ENCODE measurements at places on chromosomes 7 and 10. TPM values are rescaled to one million over a fixed set of nuclear protein-coding genes. Genes with fewer than 3 reads are reported as not detected.

- DNase-seq = no peak
Observed at GRCh38 chr7:133039614-133040013, 42.3 kb downstream of the CHCHD3 start.

GRCh38 chr10:119736220-119736619, 10.4 kb downstream of the INPP5F start:
- no peak for DNase-seq

DNA sequence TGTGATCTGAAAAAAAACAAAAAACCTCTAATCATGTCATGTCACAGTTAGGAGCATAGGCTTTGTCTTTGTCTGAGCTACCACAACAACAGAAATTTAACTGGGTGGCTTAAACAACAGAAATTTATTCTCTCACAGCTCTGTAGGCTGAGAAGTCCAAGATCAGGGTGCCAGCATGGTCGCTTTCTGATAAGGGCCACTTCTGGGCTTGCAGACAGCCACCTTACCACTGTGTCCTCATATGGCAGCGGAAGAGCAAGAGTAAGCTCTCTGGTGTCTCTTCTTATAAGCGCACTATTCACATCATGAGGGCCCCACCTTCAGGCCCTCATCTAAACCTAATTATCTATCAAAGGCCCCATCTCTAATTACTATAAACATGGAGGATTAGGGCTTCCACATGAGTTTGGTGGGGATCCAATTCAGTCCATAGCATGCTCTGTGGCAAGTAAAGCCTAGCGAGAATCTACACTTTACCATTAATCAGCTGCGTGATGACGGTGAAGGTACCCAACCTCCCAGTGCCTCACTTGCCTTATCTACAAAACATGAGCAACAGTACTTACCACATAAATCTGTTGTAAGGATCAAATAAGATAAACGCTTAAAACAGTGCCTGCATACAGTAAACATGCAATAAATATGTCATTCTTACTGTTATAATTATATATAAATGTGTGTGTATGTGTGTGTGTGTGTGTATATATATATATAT, 17.3 kb downstream of the ZNF438 start:
- DNase-seq = no peak

- no peak for DNase-seq
Observed at GRCh38 chr7:99331002-99331401, 5.3 kb downstream of the ARPC1A start.

- DNase-seq = no peak
Observed at GRCh38 chr10:115951242-115951641, 321.8 kb downstream of the GFRA1 start.

DNA sequence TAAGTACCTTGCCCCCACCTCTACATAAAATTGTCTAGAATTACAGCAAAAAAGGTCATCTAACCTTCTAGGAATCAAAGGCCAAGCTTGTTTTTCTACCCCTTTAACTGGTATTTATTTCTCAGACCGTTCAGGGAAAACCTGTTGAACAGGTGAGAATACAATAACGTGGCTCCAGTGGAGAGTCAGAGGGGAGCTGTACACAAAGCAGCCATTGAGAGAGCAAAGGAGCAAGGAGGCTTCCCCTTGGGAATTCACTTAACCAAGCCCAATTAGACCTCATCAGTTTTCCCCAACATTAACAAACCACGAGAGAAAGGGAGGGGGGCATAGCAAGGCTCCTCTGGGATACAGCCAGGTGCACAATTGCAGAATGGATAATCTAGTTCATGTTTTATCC, 101.9 kb downstream of the ELMO1 start:
- no peak for DNase-seq

DNA sequence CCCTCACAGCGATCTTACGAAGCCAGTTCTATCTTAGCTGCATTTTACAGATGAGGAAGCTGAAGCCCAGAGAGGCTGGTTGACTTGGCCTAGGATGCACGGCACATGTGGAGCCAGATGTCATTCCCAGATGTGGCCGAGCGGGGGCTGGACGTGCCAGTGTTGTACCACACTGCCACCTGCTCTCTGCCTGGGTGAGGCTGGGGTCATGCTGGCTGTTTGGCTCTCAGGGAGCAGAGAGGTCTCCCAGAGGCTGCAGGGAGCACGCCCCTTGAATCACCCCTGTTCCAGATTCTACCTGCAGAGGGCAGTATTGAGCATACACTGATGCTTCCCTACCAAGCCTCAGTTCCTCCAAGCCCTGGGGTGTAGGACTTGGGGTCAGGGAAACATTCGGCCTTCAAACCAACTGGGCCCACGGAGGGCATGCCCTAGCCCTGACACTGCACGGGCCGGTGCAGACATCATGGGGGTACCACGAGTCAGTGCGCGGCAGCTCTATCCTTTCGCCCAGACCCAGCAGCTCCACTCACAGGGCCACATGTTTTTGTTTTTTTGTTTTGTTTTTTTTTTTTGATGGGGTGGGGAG, 3.8 kb upstream of the GTF2IRD1 start:
- peak; percentile 59 for DNase-seq

DNA sequence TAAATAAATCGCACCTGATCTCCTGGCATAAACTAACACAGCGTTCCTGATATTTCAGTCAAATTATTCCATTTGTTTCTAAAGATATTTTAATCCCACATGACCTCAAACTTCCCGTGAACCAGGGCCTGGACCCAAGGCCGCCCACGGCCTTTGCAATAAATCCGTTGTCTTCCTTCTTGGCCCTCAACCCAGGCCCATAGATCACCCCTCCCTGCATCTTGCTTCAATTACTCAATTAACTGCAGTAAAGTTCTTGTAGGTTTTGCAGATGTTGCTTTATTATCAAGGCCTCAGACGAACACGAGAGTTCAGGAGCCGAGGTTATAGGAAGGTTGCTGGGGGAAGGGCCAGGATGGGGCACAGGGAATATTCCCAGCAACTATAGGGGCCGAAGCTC, 249.4 kb downstream of the RAB11FIP2 start:
- no peak for DNase-seq

GRCh38 chr10:43623351-43623750, 17.1 kb downstream of the ZNF485 start:
- DNase-seq = no peak

GRCh38 chr7:37231613-37232012, 217.1 kb downstream of the ELMO1 start:
- DNase-seq = no peak

- DNase-seq = no peak
Observed at GRCh38 chr7:98930464-98930863, 52.1 kb downstream of the TRRAP start.

DNA sequence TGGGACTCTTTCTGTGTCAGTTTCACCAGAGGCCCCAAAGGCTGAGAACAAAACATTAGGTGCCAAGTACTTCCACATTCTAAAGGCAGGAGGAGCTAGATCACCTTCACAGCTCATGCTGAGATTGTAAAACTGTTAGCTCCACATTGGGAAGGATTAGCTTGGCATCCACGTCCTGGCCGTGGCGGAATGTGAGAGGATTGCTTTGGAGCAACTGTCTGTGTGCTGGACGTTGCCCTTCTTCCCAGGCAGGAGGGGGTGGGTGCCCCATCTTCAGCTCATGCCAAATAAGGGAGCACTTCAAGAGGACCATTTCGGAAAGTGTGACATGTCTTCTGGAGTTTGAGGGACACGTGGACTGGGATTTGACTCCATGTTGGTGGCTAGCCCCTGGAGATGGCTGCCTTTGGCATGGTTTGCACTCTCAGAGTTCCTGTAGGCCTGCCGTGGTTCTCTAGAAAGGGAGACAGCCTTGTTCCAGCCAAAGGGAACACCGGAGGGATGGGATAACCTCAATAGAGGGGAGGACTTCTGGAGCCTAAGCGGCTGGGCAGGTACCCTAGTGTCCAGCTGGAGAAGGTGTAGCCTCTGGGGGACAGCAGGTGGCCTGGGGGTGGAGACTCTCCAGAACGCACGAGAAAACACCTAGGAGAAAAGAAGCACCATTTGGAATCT, 19.9 kb upstream of the FMC1 start:
- no peak for DNase-seq

GRCh38 chr10:103811463-103811862, 43.9 kb downstream of the SH3PXD2A start:
- DNase-seq = no peak

DNA sequence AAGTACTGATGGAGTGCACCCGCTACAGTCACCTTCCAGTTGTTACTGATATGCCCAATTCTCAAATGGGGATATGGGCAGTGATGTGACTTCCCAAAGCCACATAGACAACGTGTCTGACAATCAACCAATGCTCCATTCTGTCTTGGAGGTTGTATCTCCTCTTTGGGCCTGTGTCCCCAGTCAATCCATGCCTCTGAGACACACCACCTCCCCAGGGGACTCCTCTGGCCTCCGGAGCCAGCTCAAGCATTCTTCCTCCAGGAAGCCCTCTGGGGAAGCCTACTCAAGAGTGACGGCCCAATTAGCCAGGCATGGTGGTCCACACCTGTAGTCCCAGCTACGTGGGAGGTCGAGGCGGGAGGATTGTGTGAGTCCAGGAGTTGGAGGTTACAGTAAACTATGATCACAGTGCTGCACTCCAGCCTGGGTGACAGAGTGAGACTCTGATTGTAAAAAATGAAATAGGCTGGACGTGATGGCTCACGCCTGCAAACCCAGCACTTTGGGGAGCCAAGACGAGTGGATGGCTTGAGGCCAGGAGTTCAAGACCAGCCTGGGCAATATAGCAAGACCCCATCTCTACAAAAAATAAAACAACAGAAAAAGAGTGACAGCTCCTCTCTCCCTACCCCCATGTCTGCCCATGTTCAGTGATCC, 99.5 kb upstream of the TNRC18 start:
- DNase-seq = no peak

DNA sequence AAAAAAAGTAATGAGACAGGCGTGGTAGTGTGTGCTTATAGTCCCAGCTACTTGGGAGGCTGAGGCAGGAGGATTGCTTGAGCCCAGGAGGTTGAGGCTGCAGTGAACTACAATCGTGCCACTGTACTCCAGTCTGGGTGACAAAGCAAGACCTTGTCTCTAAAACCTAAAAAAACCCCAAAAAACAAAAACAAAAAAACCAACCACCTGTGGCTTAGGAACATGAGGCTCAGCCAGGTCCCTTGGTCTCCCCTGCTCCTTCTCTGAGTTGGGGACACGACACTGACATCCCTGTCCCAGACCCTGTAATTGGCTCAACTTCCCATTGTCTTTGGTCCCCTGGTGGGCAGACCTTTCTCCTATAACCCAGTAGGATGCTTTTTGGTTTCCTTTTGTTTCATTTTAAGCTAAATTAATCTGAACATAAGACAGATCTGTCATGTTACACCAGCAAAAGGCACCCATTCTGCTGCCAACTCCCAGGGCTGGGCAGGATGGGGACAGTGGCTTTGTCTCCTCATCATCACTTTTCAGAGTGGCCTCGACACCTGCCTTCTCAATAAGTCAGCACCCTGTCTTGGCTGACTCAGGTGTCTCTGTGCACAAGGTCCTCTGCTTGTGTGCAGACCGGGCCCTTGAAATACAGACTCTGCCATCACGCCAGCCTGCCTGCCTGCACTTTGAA, 74.4 kb downstream of the MYL10 start:
- DNase-seq = no peak

DNA sequence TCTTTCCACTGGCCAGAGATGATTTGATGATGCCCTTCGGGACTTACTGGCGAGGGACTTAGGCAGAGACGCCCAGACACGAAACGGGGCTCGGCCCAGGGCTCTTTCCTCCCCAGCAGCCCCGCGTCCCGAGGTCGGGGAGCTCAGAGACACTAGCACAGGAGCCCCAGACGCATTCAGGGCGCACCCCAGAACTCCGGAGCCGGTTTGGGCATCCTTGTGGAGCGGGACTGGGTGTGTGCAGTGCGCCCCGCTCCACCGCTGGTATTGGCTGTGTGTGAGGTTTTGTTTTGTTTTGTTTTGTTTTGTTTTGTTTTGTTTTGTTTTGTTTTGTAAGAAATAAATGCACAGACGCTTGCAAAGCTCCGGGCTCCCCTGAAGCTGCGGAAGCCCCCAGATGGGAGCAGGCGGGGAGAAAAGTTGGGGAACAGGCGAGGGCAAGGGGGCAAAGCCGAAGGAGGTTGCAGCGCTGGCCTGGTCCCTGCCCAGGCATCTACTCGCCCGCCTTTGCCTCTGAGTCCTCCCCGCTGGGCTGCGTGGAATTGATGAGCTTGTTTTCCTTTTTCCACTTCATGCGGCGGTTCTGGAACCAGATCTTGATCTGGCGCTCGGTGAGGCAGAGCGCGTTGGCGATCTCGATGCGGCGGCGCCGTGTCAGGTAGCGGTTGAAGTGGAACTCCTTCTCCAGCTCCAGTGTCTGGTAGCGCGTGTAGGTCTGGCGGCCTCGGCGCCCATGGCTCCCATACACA, 1.9 kb upstream of the HOXA5 start:
- no peak for DNase-seq

- no peak for DNase-seq
Observed at GRCh38 chr10:122713091-122713885, 13.6 kb upstream of the C10orf120 start.

DNA sequence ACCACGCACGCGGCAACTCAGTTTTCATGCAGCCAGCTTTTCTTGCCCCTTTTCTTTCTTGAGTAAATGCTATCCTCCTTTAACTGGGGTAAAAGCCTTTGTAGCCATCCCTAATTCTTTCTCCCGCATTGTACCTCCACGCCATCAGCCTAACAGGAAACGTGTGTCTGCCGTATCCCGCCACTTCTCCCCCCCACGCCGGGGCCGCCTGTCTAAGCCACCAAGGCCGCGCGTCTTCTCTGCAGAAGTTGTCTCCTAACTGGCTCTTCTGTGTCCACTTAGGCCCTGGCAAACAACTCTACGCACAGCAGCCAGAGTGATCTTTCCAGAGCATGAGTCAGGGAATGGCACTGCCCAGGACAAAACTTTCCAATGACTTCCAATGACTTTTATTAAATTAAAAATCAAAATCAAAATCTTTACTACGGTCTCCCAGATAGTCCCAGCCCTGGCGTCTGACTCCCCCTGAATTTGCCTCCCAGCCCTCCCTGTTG, 74.6 kb downstream of the XRCC2 start:
- no peak for DNase-seq

GRCh38 chr10:84499846-84500245, 171.5 kb downstream of the CCSER2 start:
- no peak for DNase-seq

GRCh38 chr10:69428165-69428564, 11.4 kb upstream of the TACR2 start:
- DNase-seq = no peak

The SERPINE1 gene
- total RNA-seq = 0.56 TPM

The MYO1G gene
- 272 TPM for total RNA-seq

The GPR141 gene
- 0.25 TPM for total RNA-seq

The KLLN gene
- 1.0 TPM for total RNA-seq

The ACTL6B gene
- not detected for total RNA-seq

The ATG9B gene
- 31.8 TPM for total RNA-seq

The NRCAM gene
- total RNA-seq = 7.7 TPM

The SEPHS1 gene
- total RNA-seq = 24.0 TPM

The TAF6 gene
- total RNA-seq = 73.5 TPM

The ITIH5 gene
- not detected for total RNA-seq

The NXPH1 gene
- not detected for total RNA-seq

The CFTR gene
- total RNA-seq = 0.44 TPM

The PAX4 gene
- total RNA-seq = not detected

The STMP1 gene
- 15.2 TPM for total RNA-seq
